ENCODE measurements at places on chromosomes 3 and 15.

DNA sequence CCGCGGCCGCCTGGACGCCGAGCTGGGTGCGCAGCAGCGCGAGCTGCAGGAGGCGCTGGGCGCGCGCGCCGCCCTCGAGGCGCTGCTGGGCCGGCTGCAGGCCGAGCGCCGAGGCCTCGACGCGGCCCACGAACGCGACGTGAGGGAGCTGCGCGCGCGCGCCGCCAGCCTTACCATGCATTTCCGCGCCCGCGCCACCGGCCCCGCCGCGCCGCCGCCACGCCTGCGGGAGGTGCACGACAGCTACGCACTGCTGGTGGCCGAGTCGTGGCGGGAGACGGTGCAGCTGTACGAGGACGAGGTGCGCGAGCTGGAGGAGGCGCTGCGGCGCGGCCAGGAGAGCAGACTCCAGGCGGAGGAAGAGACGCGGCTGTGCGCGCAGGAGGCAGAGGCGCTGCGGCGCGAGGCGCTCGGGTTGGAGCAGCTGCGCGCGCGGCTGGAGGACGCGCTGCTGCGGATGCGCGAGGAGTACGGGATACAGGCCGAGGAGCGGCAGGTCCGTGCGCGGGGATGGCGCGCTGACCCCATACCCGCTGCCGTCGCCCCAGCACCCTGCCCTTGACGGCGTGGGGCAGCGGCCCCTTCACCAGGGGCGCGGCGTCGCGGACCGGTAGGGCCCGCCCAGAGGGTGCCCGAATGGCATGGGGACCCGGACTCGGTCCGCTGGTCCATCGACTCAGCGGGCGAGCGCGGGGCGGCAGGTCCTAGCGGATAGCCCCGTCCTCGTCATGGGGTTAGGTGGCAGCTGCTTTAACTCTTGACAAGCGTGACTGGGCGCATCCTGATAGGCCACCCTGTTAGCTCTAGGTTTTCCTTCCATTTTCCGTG, 848 bp downstream of the SYNM start:
- DNase-seq = peak; percentile 65

GRCh38 chr3:169334991-169335390, 328.5 kb downstream of the MECOM start:
- no peak for DNase-seq

- no peak for DNase-seq
These were observed 98.8 kb upstream of the TNFAIP8L3 start for GRCh38 chr15:51193526-51193925.

- DNase-seq = no peak
These were observed 1.0 kb downstream of the MAPKAPK3 start for GRCh38 chr3:50617911-50618481.

GRCh38 chr3:84967767-84968581, 9.2 kb downstream of the CADM2 start:
- no peak for DNase-seq

DNA sequence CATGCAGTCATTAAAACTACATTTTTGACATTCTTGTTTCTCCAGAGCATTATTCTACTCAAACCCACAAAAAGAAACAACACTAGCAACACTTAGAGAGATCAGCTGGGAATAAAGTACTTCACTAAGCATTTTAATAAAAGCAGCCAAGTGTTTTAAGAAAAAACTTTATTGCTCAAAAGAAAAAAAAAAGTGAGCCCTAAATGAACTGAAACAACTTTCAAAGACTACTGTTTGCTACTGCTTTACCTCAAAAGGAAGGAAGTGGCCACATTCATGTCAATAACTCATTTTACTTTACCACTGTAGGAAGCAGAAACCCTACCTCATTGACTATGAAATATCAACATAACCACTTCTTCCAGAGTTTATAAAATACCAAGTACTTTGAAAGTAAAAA, 91.3 kb downstream of the UACA start:
- DNase-seq = peak; percentile 43
